ENCODE measurements at places on chromosomes 12 and 14. TPM values are rescaled to one million over a fixed set of nuclear protein-coding genes. Genes with fewer than 3 reads are reported as not detected.

The NANOG gene
- total RNA-seq: not detected

DNA sequence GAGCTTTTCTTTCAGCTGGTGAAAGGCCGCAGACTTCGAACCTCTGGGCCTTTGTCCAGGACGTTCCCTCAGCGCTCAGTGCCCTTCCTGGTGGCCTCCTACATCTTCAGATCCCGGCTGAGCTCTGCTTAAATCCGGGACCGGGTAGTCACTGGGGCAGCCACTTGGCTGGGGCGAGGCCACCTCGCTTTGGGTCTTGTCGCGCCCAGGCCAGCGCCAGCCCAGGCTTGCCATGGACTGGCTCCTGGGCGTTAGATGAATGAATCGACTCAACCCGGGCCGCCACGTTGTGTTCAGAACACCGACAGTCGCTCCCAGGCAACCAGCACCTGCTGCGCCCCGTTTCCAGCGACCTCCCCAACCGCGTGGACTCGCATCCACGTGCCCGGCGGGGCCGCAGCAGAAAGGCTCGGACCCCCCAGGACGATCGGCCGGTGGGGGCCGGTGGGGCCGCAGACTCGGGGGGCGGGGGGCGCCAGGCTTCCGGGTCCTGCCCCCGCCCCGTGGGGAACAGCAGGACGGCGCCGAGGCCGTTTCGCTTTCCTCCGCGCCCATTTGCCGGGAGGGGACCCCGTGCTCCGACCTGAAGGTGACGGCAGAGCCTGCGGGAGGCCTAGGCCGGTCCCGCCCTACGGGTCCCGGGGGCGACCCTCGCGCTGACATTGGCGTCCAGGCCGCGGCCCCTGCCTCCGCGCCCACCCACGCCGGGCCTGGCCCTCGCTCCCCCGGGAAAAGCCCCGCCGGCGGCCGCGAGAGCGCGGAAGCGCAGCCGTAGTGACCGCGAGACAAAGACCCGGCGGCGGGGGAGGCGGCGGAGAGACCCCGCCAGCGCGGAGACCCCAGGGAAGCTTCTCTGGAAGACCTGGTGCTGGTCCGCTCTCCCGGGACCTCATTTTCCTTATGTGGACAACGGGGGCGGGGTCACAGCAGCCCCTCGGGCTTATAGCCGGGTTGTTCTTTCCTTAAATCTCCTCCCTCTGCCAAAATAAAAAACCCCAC lies 37.3 kb upstream of the RCOR1 start:
- peaks cover 4% of the 10 kb centered on the region for H3K27me3 ChIP-seq
- peak; percentile 79 for DNase-seq
- H3K27ac ChIP-seq: no peak overlapping the region
- peak overlapping the region; percentile 55 for H3K4me3 ChIP-seq
- H3K4me1 ChIP-seq: no peaks in the 10 kb centered on the region

The MYL6 gene
- total RNA-seq: 1,441 TPM

GRCh38 chr12:6378709-6379472 lies 3.5 kb upstream of the SCNN1A start:
- DNase-seq: peak; percentile 44
- H3K4me1 ChIP-seq: peaks cover 16% of the 10 kb centered on the region
- H3K27ac ChIP-seq: no peak overlapping the region
- H3K27me3 ChIP-seq: peaks cover 7% of the 10 kb centered on the region

The RD3L gene
- total RNA-seq: not detected
